T-helper 2 cell (primary cell): ENCODE measurements at places on chromosomes 3 and 15.

GRCh38 chr15:83999396-84000135 lies 236.0 kb upstream of the GOLGA6L4 start:
- DNase-seq, result no peak

DNA sequence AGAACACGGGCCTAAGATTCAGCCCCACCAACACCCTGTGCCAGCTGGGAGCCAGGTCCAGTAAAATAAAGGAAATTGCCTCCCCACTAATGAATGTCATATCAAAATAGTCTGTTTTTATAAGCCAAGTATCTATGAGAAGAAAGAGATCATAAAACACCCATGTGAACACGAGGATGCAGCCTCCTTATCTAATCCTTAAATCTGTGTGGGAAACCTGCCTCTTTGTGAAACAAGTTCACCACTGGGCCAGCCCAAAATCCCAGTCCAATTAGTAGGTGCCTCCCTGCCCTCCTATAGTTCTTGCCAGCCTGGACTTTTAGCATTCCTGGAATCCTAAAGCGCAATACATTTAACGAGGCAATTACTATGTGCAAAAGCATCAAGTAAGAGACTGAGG lies 42.0 kb downstream of the SCAPER start:
- DNase-seq, result no peak

GRCh38 chr3:56845505-56845904 lies 43.8 kb upstream of the ARHGEF3 start:
- no peak for DNase-seq

DNA sequence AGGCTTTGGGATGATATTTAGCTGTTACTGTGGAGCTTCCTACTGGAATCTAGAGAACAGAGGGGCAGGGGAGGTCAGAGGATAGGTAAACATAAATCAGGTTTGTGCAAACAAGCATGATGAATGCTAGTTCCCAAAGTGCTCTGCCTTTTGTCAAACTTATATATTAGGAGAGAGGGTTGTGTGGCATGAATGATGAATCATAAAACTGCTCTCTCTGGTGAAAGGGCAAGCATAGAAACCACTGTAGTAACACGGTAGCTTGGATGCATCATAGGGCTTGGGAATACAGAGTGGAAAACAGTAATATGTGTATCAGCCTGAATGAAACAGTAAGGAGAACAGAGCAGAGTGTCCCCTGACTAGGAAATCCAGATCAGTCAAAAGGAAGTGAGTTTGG lies 486.7 kb downstream of the IL5RA start:
- no peak for DNase-seq

GRCh38 chr3:59267021-59267420 lies 217.2 kb upstream of the CFAP20DC start:
- no peak for DNase-seq

GRCh38 chr3:49617390-49618013 lies 56.6 kb upstream of the APEH start:
- DNase-seq, result no peak

DNA sequence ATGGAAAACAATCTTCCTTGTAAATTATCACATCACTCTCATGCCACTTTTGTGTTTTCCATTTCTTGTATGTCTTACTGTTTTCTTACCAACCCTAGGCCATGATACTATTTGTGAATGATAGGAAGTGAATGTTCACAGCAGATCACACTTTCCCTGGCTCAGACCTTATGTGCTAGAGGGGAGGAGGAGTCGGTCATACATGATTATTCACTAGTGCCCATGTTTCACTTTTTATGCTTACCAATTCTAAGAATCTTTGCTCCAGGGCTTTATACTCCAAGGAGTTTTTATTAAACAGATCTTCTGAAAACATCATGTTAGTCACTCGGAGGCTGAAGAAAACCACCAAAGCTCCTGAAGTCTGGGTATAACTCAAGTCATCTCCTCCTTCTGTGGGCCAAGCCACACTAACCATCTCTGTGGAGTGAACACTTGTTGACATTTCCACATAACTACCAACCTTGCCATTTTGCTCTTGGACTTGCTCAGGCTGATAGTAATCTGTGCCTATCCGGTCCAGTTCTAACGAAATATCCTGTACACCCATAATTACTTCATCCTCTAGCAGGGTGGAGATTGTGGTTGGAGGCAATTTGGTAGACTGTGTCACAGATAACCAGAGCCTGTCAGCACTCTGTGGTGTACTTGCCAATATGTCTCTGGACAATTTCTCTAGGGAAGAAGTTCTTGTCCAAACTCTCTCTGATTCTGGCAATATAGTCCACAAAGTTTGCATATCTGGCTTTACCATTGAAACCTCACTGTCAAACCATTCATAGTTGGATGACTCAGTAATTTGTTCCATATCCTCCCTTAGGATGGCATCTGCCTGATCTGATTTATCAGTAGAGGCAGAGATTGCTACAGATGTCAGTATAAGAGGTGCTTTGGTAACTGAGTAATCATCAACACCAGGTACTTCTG lies 76.8 kb downstream of the IMPG2 start:
- DNase-seq, result no peak
